ENCODE measurements at places on chromosomes 3 and 15. TPM values are rescaled to one million over a fixed set of nuclear protein-coding genes. Genes with fewer than 3 reads are reported as not detected.

DNA sequence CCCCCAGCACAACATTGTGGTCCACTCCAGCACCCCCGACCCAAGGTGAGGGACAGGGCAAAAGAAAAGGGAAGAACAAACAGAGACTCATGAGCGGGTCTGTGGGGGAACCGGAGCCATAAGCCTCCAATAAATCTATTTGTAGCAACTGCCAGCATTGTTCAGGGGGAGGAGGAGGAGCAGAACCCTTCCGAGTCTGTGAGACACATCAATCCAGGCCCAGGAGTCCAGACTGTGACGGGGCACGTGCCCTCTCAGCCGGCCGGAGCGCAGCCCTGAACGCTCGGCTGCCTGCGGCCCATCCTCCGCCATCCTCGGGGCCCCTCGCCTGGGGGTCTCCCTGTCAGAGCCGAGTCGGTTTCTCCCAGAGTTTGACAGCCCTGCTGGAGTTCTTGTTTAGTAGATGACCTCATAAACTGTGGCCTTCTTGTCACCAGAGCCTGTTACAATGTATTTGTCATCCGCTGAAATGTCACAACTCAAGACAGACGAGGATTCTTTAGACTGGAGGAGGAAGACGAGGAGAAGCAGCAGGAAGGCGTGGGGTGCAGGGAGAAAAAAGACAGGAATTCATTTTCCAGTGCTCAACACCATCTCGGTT lies 47.9 kb downstream of the TLE3 start:
- no peak overlapping the region for H3K27ac ChIP-seq
- no peak overlapping the region for H3K4me3 ChIP-seq
- H3K27me3 ChIP-seq = no peaks in the 10 kb centered on the region
- peaks cover 22% of the 10 kb centered on the region for H3K36me3 ChIP-seq

DNA sequence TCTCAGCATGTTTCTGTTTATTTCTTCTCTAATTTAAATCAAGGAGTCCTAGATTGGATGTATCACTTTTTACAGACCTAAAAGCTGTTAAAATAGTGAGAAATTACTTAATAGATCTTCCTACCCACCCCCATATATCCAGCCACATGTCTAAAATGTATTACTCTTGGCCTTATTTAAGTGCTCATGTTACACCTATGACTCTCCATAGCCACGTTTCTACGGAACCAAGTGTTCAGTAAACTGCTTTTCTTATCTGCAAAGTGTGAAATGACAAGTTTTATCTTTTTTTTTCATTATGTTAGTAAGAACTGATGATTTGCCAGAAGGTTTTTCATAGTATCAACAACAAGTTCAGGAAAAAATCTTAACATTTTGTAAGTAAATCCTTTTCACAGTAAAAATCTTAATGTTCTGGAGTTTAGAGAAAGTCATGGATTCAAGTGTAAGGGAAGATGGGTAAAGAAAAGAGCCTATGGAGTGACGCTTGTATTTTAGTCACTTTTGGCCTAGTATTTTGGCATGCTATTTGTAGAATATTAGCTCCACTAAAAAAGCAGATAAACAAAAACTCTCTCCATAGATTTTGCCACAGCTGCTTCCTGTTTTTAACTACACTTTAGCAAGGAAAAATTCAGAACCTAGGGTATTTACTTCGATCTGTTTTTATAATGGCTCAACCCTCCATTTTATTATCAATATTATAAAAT lies 41.2 kb upstream of the IGSF10 start:
- no peak overlapping the region for H3K4me3 ChIP-seq
- no peaks in the 10 kb centered on the region for H3K27me3 ChIP-seq
- no peak overlapping the region for H3K27ac ChIP-seq
- H3K36me3 ChIP-seq = no peaks in the 10 kb centered on the region
- DNase-seq = no peak

DNA sequence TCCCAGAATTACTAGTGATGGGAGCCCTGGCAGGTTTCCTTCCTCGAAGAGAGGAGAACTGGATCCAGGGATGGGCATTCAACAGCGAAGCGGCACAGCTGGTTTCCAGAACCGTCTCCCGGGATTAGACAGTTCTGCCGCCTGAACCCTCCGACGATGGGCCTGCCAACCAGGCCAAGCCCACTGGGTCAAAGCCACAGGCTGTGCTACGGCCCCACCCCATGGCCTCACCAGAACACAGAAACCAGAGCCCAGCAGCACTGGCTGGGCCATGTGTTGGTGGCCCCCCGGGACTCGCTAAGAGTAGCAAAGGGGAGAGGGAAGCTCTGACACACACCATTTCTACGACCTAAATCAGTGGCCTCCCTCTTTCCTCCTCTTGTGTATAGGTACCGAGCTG lies 2.2 kb downstream of the C15orf62 start:
- peaks cover 4% of the 10 kb centered on the region for H3K36me3 ChIP-seq
- H3K4me3 ChIP-seq = no peak overlapping the region
- H3K27me3 ChIP-seq = no peaks in the 10 kb centered on the region
- peaks cover 9% of the 10 kb centered on the region for H3K4me1 ChIP-seq
- no peak for DNase-seq
- H3K27ac ChIP-seq = no peak overlapping the region

DNA sequence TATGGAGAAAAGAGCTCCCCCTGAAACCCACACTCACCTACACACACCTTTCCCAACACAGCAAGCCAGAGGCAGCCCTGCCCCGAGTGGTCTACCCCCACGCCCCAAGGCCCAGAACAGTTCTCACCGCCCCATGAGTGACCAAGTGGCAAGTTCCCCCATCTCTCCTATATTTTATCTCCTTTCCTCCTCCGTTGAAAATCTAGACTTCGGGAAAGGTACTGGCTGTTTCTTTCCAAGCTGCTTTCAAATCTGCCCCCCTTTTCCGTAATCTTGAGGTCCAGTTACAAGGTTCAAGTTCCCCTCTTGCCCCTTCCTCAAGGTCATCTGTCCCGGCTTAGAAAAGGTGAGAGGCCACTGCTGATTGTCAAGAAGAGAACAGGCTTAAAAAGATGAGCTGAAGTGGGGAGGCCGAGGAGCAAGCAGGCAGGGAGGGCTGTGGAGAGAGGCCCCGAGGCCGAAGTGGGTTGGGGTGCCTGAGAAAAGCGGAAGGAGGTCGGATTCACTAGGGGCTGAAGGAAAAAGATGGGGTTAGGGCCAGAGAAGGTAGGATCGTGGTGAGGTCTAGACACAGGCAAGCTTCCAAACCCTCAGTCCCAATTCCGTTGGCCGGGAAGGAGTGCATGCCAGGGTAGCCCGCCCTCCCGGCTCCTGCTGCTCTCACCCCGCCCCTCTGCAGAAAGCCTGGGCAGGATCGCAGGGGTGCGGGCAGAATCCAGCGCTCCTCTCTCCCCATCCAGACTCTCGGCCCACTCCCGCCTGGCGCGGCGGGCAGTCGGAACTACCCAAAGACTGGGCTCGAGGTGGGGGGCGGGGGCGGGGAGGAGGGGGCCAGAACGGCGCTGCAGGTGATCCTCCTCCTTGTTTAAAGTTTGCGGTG lies 1.7 kb downstream of the SEMA5B start:
- peaks cover 4% of the 10 kb centered on the region for H3K4me1 ChIP-seq
- peaks cover 23% of the 10 kb centered on the region for H3K27me3 ChIP-seq

DNA sequence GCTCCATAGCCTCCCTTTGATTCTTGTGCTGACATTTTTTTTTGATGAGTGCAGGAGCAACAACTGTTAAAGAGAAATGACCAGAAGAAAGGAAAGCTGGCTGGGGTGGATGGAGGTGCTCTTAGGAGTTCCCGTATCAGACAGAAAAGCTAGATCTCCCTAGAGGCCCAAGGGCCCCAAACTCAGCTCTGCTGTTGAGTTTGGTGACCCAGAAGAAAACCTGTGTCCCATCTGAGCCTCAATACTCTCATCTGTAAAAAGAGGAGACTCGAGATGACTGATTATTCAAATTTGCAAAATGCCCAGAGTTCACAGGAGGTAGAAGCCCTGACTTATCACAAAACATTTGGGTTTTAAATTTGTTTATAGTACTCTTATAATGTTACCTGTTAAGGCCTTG lies 142.4 kb downstream of the TIGIT start:
- no peaks in the 10 kb centered on the region for H3K27me3 ChIP-seq
- H3K4me3 ChIP-seq = no peak overlapping the region
- no peaks in the 10 kb centered on the region for H3K36me3 ChIP-seq
- DNase-seq = no peak
- peaks cover 44% of the 10 kb centered on the region for H3K4me1 ChIP-seq
- H3K27ac ChIP-seq = no peak overlapping the region

DNA sequence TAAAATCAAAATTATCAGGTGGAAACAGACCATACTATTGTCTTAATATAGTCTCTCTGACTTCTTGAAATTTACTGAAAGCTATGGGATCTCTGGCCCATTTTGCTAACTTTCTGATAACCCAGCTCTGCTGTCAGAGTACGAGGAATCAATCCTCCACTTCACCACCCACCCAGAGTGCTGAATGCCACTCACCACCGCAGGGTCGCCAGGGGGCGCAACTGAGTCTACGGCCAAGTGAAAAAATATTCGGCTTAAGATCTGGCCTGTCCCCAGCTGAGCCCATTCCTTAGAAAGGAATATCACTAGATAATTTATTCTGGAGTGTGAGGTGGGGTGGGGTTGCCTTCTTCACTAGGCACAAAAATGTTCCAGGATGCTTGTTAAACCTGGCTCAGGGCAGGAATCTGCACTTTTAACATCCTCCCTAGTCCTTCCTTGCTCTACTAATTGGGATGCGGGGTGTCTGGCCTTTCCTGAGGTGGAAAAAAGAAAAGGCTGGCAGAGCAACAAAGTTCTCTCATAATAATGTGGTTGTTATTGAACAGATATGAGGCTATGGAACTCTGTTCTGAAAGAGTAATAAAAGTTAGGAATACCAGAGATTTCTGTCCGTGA lies 520.6 kb downstream of the MFSD1 start:
- H3K4me1 ChIP-seq = no peaks in the 10 kb centered on the region
- no peak overlapping the region for H3K4me3 ChIP-seq
- peak; percentile 41 for DNase-seq
- H3K27me3 ChIP-seq = no peaks in the 10 kb centered on the region

DNA sequence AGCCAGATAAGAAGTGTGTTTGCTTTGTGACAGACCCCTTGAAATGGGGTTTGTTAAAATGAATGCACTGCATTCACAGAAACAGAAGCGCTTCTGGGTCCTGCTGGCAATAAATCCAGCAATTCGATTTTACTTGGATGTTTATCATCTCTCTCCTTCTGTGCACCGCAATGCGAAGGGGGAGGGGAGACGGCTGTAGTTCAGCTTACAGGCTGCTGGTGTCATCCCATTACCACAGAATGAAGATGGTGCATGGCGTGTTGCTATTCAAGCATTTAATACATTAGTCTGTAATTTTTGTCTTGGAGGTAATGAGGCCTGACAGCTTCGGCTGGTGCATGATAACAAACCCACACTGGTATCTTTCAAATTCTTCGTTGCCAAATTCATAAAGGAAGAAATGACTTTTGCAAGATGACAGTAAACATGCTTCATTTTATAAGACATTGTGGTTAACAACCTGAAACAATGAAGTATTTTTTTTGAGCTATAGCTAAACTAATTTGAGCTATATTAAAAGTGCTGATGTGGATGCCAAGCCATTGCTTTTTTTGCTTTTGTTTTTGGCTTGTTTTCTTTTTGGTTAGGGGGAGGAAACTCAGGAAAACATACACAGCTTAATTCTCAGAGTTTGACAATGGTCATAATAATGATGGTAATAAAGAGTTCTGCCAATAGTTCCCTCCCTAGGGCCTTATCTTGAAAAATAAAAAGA lies 418.3 kb downstream of the OTOL1 start:
- no peak overlapping the region for H3K4me3 ChIP-seq
- no peak for DNase-seq
- no peaks in the 10 kb centered on the region for H3K27me3 ChIP-seq
- no peaks in the 10 kb centered on the region for H3K36me3 ChIP-seq
- no peak overlapping the region for H3K27ac ChIP-seq

GRCh38 chr3:133834621-133835417 lies 29.2 kb downstream of the SRPRB start:
- no peak overlapping the region for H3K4me3 ChIP-seq
- no peaks in the 10 kb centered on the region for H3K27me3 ChIP-seq
- H3K27ac ChIP-seq = no peak overlapping the region
- H3K4me1 ChIP-seq = no peaks in the 10 kb centered on the region

DNA sequence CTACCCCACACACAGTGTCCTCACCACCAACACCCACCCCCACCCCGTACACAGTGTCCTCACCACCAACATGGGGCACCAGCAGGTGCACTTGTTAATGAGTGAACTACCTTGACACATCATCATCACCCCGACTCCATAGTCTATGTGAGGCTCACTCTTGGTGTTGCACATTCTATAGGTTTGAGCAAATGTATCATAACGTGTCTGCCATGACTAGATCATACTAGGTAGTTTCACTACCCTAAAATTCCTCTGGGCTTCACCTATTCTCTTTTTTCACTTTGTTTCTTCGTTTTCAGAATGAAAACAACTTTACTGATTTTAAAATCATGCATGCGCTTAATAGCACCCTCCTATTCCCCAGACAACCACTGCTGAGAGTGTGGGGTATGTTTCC lies 102.6 kb upstream of the SLC6A6 start:
- H3K27ac ChIP-seq = no peak overlapping the region
- DNase-seq = no peak
- no peaks in the 10 kb centered on the region for H3K4me1 ChIP-seq
- no peak overlapping the region for H3K4me3 ChIP-seq
- no peaks in the 10 kb centered on the region for H3K27me3 ChIP-seq

GRCh38 chr3:56987238-56987895 lies 73.1 kb upstream of the SPATA12 start:
- H3K27ac ChIP-seq = no peak overlapping the region
- no peak for DNase-seq
- H3K4me1 ChIP-seq = no peaks in the 10 kb centered on the region
- H3K36me3 ChIP-seq = no peaks in the 10 kb centered on the region
- H3K4me3 ChIP-seq = no peak overlapping the region
- H3K27me3 ChIP-seq = no peaks in the 10 kb centered on the region

DNA sequence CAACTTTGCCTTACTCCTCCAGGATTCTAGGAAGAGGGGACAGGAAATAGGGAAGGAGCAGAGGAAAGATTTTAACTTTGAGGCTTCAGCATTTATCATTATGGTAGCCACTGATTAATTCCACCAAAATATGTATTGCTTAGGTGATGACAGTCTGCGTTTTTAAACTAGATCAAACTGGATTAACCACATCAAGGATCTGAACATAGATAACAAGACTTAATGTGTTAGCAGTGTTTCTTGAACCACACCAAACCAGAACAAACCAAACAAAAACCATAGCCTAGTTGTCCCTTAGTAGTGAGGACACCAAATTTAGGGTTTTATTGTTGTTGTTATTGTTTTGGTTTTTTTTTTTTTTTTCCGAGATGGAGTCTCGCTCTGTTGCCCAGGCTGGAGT lies 113.5 kb upstream of the LMOD3 start:
- no peak overlapping the region for H3K27ac ChIP-seq
- H3K27me3 ChIP-seq = no peaks in the 10 kb centered on the region
- peaks cover 33% of the 10 kb centered on the region for H3K4me1 ChIP-seq

DNA sequence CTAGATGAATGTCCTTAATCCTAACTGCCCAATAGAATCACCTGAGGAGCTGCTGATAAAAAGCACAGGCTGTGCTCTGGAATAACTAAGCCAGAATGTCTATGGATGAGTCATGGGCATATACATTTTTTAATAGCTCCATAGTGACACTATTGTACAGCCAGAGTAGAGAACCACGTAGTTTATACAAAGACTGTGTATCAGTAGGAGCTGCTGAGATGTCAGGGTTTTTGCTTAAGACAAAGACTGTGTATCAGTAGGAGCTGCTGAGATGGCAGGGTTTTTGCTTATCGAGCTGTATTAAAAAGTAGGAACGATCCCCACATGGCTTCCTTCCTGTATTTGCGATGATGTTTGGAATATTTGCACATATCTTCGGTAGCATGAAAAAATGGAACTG lies 137.4 kb downstream of the SV2B start:
- H3K4me3 ChIP-seq = no peak overlapping the region
- no peaks in the 10 kb centered on the region for H3K4me1 ChIP-seq
- no peak for DNase-seq
- H3K27me3 ChIP-seq = peaks cover 81% of the 10 kb centered on the region
- no peak overlapping the region for H3K27ac ChIP-seq

The FAM43A gene
- 6.8 TPM for total RNA-seq

The ARPP21 gene
- total RNA-seq = not detected

The FSIP1 gene
- total RNA-seq = 0.42 TPM

The ISY1 gene
- 43.6 TPM for total RNA-seq
